ENCODE measurements at places on chromosomes 12 and 14.

DNA sequence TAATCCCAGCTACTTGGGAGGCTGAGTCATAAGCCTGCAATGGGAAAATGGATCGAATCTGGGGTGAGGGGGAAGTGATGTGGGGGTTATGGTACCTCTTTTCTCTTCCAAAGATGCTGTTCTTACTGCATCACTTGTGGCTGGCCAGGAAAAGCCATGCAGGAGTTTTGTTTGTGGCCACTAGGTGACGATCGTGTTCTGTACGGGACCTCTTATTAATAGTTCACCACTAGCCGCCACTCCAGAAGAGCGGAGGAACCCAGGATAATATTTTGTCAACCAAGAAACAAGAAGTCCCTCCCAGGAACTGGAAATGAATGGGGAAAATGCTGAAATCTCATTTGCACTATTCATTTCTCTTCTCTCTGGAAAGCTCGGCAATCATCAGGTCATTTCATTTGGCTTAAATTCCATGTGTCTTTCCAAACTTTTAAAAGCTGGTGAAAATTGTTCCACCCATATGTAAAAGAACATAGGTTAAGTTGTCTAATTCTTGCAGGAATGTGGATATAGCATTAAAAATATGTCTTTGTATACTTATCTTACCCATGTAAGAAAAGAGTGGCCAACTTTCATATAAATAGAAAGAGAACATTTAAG lies 8.9 kb downstream of the GPR65 start:
- peak; percentile 13 for DNase-seq

GRCh38 chr12:94686834-94687628 lies 36.7 kb upstream of the TMCC3 start:
- DNase-seq: no peak

GRCh38 chr12:4829793-4830162 lies 79.9 kb upstream of the KCNA1 start:
- no peak for DNase-seq

DNA sequence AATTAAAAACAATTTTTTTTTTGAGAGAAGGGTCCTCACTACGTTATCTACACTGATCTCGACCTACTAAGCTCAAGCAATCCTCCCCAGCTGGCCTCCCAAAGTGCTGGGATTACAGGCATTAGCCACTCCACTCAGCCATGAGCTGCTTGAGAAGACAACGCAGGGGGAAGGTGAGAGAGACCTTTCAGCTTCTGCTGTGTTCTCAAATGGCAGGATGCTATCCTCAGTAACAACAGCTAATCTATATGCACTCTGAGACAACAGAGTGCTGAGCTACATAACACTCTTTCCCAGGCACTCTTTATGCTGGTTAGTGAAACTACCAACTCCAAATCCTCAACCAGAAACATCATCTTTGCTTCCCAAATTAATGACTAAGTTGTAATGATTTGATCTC lies 526.1 kb downstream of the CCER1 start:
- no peak for DNase-seq

GRCh38 chr14:80930836-80931389 lies 10.6 kb downstream of the CEP128 start:
- peak; percentile 76 for DNase-seq

DNA sequence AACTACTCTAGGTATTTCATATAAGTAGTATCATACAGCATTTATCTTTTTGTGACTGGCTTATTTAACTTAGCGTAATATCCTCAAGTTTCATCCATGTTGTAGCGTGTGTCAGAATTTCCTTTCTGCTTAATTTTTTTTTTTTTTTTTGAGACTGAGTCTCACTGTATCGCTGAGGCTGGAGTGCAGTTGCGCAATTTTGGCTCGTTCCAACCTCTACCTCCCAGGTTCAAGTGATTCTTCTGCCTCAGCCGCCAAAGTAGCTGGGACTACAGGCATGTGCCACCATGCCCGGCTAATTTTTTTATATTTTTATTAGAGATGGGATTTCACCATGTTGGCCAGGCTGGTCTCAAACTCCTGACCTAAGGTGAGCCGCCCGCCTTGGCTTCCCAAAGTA lies 28.9 kb downstream of the PNMA1 start:
- no peak for DNase-seq

DNA sequence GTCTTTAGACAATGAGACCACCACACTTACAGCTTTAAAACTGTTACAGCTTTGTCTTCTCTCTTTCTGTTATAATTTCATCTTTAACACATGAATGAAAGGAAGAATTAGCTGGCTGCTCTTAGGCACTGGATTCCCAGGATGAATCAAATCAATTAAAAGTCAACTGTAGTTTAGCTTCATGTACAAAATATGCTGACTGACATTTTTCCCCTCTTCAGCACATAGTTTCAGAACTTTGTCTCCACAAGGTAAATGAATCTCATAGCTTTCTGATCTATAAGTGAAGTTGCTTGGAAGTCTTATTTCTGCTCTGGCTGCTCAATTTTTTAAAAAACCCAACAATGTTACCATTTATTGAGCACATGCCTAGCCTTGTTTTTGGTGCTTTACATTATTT lies 293.8 kb downstream of the GRIN2B start:
- DNase-seq: no peak

GRCh38 chr14:32534145-32534544 lies 205.0 kb downstream of the AKAP6 start:
- no peak for DNase-seq

- no peak for DNase-seq
Observed at GRCh38 chr12:106018286-106018685, 120.5 kb downstream of the NUAK1 start.

- no peak for DNase-seq
Observed at GRCh38 chr14:24172871-24173281, 996 bp downstream of the REC8 start.

GRCh38 chr14:61528591-61529021 lies 166.7 kb upstream of the HIF1A start:
- peak; percentile 87 for DNase-seq

GRCh38 chr14:101726954-101727302 lies 34.6 kb upstream of the PPP2R5C start:
- DNase-seq: no peak

Measured in RCC 7860 (cell line).